ENCODE measurements at places on chromosomes 12 and 14. TPM values are rescaled to one million over a fixed set of nuclear protein-coding genes. Genes with fewer than 3 reads are reported as not detected.

ALDH2 gene
- 0.46 TPM for total RNA-seq

KRT77 gene
- total RNA-seq: 0.13 TPM

PROX2 gene
- total RNA-seq: not detected

C12orf57 gene
- 362 TPM for total RNA-seq

ADAM21 gene
- total RNA-seq: not detected

BMP4 gene
- total RNA-seq: 1.6 TPM

GPR137C gene
- not detected for total RNA-seq

SIX1 gene
- not detected for total RNA-seq

KRT6B gene
- not detected for total RNA-seq

KERA gene
- total RNA-seq: not detected

SRRM4 gene
- not detected for total RNA-seq

MUCL1 gene
- not detected for total RNA-seq

ADAMTS20 gene
- total RNA-seq: not detected

C14orf180 gene
- total RNA-seq: not detected

LRRC43 gene
- 2.3 TPM for total RNA-seq

NFATC4 gene
- total RNA-seq: not detected

STON2 gene
- total RNA-seq: 3.4 TPM

SLC17A8 gene
- not detected for total RNA-seq

SLC5A8 gene
- not detected for total RNA-seq

HCAR2 gene
- 1.5 TPM for total RNA-seq

PIWIL1 gene
- not detected for total RNA-seq

SLCO1B1 gene
- not detected for total RNA-seq

CCDC196 gene
- not detected for total RNA-seq

CCDC88C gene
- 317 TPM for total RNA-seq

TAS2R30 gene
- total RNA-seq: 4.5 TPM

CEBPE gene
- total RNA-seq: 1.2 TPM

CLEC12A gene
- total RNA-seq: not detected

LHX5 gene
- not detected for total RNA-seq

CARMIL3 gene
- total RNA-seq: 0.16 TPM

CIROP gene
- not detected for total RNA-seq

GPR68 gene
- total RNA-seq: 1.0 TPM

SERPINA1 gene
- 28.8 TPM for total RNA-seq

KRT5 gene
- not detected for total RNA-seq

TMEM132C gene
- not detected for total RNA-seq

TEDC1 gene
- 30.6 TPM for total RNA-seq

TBX3 gene
- not detected for total RNA-seq

ZNF140 gene
- 29.9 TPM for total RNA-seq

DDN gene
- not detected for total RNA-seq

TAS2R9 gene
- total RNA-seq: not detected

TSHR gene
- 0.48 TPM for total RNA-seq

KRT71 gene
- not detected for total RNA-seq

SMCO2 gene
- not detected for total RNA-seq

KRT83 gene
- total RNA-seq: not detected

All from naive thymus-derived CD4-positive, alpha-beta T cell (primary cell).